ENCODE measurements at places on chromosomes 5 and 9. TPM values are rescaled to one million over a fixed set of nuclear protein-coding genes. Genes with fewer than 3 reads are reported as not detected.

ICE1 gene
- total RNA-seq, result 28.4 TPM

WWC1 gene
- 47.0 TPM for total RNA-seq

SGCD gene
- total RNA-seq, result not detected

- peak; percentile 60 for DNase-seq
Measured at GRCh38 chr5:175696139-175696854, 38.4 kb downstream of the HRH2 start.

DNA sequence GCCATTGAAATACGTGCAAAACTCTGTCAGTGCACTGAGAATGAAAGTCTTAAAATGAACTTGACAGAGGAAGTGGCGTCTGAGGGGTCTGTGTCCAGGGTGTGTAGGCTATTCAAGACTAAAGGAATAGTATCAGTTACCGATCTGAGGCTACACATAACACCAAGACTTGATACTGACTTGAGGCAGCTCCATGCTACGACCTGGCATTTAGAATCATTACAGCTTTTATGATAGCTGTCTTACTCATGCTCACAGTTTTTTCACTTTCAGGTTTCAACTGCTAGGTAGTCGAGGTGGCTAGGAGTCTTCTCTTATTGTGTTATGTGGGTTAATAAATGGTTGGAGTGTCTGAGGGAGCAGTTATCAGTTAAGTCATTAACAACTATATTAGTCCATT, 92.8 kb upstream of the SLCO6A1 start:
- no peak for DNase-seq

DNA sequence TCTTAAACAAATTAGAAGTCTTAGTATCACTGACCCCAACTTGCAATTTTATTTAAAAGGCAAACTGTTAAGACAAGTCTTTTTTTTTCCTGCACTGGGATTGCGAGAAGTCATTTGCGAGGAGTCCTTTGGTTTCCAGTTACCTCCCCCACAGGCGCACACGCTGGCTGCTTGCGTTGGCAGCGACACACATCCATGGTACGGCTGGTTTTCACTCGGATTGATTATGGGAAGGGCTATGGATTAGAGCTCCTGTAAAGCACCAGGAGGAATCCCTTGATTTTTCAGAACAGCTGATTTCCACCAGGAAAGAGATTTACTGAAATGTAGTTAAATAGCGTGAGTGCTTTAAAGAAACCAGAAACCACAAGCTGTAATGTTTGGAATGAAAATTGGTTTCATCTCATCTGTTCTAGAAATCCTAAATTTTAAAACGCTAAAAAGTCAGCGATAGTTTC, 737 bp downstream of the SLC1A3 start:
- DNase-seq, result peak; percentile 67

GRCh38 chr9:80699511-80699998, 989.8 kb downstream of the TLE1 start:
- DNase-seq, result peak; percentile 47

DNA sequence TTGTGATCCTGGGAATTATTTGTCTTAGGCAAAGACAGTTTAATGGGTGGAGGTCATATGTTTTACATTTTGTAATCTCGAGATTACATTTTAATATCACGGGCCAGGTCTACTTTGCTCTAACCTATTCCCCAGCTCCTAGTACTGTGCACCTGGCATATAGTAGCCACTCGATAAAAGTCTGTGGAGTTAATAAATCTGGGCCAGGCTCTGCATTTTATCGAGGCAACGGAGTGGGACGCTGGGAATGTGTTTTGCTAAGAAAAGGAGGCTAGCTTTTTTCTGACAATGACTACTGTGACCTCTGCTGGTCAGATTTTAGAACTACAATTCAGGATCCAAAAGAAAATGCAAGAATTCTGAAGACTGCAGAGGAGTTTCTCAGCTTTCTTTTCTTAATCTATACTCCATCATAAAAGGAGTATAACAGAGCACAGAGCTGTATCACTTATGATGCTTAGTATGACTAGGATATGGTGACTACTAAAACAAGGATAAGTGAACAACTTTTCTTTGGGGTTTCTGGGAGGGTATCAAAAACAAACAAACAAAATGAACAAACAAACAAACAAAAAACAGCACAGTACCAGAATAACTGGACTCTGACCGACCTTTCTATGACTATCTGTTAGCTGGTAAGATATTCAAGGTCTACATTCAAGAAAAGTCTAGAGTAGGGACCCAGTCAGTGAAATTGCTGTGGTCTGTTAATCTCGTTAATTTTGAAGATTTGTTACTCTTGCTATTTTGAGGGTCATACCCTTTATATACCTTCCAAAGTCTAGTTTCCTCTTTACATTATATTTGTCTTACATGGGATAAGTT, 46.1 kb upstream of the CER1 start:
- peak; percentile 61 for DNase-seq

DNA sequence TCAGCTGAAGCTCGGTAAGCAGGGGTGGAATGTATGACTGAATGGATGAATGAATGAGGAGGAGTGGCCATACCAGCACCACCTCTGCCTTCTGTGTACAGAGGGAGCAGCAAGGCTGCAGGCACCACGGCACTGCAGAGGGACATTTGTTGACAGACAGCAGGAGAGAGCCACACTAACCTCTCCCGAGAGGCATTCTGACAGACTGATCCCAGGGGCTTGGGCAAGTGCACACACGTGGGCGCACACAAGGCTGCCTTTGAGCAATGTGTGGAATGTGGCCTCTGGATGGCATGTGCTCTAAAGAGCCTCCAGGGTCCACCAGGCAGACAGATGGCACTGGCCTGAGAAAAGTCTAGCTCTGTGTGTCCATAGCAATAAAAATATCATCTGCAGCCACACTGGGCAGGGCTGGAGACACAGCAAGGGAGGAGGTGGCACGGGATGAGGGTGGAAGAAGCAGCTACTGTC, 111.8 kb downstream of the ACTL7B start:
- DNase-seq, result peak; percentile 27

DNA sequence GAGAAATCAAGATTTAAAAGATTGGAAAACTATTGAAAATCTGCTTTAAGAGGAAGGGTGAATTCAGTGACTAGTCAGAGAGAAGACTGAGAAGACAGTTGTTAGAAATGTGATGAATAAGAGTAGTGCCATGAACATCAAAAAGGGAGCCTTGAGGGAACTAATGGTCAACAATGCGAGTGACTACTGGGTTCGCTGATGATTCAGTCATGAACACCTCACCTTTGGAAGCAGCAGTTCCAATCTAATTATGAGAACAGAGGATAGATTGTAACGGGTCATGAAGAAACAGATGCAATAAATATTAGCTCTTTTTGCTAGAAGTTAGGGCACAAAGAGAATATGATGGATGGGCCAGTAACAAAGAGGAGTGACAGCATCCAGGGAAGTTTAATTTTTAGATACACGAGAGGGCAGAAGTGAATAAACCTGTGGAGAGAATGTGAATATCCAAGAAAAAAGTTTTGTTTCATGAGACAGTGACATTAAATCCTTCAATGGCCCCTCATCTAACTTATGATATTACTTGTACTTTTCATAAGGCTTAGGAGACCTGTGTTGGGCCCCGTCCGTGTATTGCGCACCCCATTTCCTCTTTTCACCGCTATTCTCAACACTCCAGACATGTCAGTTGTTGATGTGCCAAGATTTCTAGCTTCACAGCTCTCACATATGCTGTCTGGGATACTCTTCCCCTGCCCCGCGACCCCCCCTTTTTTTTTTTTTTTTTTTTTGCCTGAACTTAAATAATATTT, 23.5 kb upstream of the IFNE start:
- peak; percentile 17 for DNase-seq

- DNase-seq, result no peak
Measured at GRCh38 chr5:146944764-146945616, 66.4 kb upstream of the PPP2R2B start.

DNA sequence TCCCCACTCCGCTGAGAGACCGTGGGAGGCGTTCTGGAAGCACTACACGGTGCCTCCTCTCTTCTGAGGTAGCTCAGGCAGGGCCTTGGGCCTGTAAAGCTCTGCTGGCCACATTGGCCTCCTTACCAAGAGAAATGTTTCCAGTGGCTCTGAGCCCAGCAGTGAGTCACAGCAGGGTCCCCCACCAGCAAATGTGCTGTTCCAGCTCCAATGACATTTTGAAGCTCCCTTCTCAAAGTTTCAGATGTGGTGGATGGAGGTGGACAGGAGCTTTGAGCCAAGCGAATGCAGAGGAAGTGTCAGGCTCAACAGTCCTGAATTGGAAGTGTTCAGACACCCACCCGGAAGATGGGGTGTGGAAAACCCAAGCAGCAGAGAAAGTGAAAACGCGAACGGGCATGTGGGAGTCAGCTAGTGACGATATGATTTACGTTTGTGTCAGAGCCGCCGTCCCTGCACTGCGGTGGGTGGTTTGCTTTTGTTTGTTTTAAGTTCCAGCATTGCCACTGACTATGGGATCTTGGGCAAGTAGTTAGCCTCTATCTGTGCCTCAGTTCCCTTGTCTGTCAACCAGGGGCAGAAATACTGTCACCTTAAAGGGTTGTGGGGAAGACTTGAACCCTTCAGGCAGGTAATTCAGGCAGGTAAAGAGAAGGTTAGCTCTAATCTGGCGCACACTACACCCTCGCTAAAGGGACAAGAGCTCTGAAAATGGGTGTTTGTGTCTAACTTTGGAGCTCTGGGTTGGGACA, 38.2 kb downstream of the C5orf15 start:
- peak; percentile 20 for DNase-seq

- peak; percentile 53 for DNase-seq
Measured at GRCh38 chr9:28082671-28083070, 509.4 kb upstream of the C9orf72 start.

- peak; percentile 72 for DNase-seq
Measured at GRCh38 chr5:35129276-35129675, 81.5 kb upstream of the AGXT2 start.

Data from MCF 10A (cell line).